ENCODE measurements at places on chromosomes 5 and 9.

- no peak for DNase-seq
Measured at GRCh38 chr5:51203598-51203997, 179.7 kb upstream of the ISL1 start.

DNA sequence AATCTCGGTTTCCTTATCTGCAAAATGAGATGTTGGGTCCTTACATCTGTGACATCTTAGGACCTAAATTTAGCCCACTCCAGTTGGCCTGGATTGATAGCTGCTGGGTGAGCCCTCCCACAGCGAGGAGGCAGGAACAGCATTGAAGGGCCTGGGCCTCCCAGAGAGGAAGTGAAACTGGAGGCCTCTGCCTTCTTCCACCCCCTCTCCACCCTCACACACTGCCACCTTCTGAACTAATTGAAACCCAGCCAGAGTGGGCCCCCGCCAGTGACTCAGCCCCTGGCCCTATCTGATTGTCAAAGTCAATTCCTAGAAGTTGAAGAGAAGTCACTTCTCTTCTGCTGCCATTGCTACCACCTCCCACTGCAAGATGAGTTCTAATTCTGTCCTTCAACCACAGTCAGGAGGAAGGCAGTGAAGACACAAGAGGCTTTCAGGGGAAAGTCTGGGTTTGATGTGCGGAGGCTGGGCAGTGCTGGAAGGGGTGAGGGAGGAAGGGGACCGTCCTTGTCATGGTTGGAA is 55.2 kb upstream of the NEK6 start:
- DNase-seq = no peak

- DNase-seq = no peak
Measured at GRCh38 chr5:135695656-135696313, 117.0 kb upstream of the CXCL14 start.

GRCh38 chr5:134090522-134090921 is 24.0 kb upstream of the TCF7 start:
- no peak for DNase-seq

Measured in cortex of kidney (tissue), 1 donor.